ENCODE measurements at places on chromosomes 3 and 15.

DNA sequence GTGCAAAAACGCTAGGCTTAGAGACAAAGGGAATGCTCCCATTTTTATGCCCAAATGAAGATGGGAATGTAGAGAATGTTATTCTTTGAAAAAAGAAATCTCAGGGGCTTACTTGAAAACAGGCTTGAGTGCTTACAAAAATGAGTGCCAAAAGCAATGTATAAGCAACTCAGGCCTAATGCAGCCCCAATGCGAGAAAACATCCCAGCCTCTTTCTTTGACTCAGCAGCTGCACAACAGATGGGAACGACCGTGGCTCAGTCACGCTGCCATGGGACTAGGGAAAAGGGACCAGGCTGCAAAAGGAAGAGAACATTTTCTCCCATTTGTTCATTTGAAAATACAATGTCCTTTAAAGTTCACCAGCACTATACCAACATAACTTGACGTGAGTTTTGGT, 246.4 kb upstream of the LRIG1 start:
- DNase-seq: no peak

- no peak for DNase-seq
These were observed 92.6 kb downstream of the LEKR1 start for GRCh38 chr3:156918746-156919145.

DNA sequence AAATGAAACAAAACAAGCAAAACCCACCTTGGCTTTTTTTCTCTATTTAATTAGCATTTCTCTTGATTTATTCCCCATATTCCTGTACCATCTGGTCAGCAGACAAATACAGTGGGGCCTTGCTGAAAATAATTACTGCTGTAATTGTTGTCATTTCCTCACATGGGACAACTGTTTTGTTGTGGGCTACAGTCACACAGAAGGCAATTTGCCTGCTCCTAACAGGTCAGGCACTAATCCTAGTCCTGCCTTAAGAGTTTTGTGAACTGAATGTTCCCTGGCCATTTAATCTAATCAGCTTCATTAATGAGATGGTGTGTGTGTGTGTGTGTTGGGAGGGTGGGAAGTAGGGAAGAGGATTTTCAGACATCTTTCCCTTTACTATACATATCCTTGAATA, 11.6 kb downstream of the TRPC1 start:
- DNase-seq: no peak

GRCh38 chr3:57132674-57133073, 32.5 kb downstream of the IL17RD start:
- no peak for DNase-seq

All from nephron progenitor cell (in vitro differentiated cells).